ENCODE measurements at places on chromosomes 16 and 17. TPM values are rescaled to one million over a fixed set of nuclear protein-coding genes. Genes with fewer than 3 reads are reported as not detected.

Gene PIK3R6
- total RNA-seq: 1.1 TPM

GRCh38 chr16:73956587-73957494 is 339.8 kb upstream of the PSMD7 start:
- H3K27ac ChIP-seq: no peak overlapping the region
- no peaks in the 10 kb centered on the region for H3K4me1 ChIP-seq
- peak; percentile 25 for DNase-seq
- H3K36me3 ChIP-seq: no peaks in the 10 kb centered on the region
- no peak overlapping the region for H3K4me3 ChIP-seq

Gene DGKE
- total RNA-seq: 23.7 TPM

- H3K27me3 ChIP-seq: no peaks in the 10 kb centered on the region
- no peak overlapping the region for H3K4me3 ChIP-seq
- no peak for DNase-seq
- no peak overlapping the region for H3K27ac ChIP-seq
- H3K36me3 ChIP-seq: no peaks in the 10 kb centered on the region
These were observed 25.0 kb downstream of the PPL start for GRCh38 chr16:4911970-4912386.

GRCh38 chr16:73714976-73715375 is 581.6 kb upstream of the PSMD7 start:
- H3K4me3 ChIP-seq: no peak overlapping the region
- H3K4me1 ChIP-seq: no peaks in the 10 kb centered on the region
- no peak overlapping the region for H3K27ac ChIP-seq
- no peak for DNase-seq
- no peaks in the 10 kb centered on the region for H3K36me3 ChIP-seq
- H3K27me3 ChIP-seq: no peaks in the 10 kb centered on the region

Gene CDH11
- total RNA-seq: not detected

DNA sequence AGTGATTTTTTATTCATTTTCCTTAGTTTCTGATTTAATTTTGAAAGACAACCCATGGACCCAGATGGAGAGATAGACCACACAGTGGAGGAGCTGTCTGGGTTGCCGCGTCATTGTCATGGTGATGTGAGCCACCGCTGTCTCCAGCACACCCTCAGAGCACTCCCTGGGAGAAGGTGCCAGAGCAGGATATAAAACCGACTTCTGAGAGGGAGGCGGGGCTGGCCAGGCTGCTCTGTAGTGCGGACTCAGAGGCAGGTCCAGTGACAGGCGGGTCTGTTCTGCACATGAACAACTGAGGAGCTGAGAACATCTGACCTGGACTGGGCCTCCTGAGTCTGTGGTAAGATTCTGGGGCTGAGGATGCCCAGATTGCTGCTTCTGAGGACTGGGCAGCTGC is 216.3 kb upstream of the NLRP1 start:
- H3K27ac ChIP-seq: no peak overlapping the region
- no peaks in the 10 kb centered on the region for H3K36me3 ChIP-seq
- DNase-seq: no peak
- no peaks in the 10 kb centered on the region for H3K4me1 ChIP-seq
- no peak overlapping the region for H3K4me3 ChIP-seq

Gene KRT27
- not detected for total RNA-seq

GRCh38 chr16:23802776-23803175 is 33.0 kb upstream of the PRKCB start:
- no peak for DNase-seq
- no peaks in the 10 kb centered on the region for H3K27me3 ChIP-seq
- no peak overlapping the region for H3K4me3 ChIP-seq
- H3K27ac ChIP-seq: no peak overlapping the region

Gene EPN3
- not detected for total RNA-seq

Gene PRSS8
- not detected for total RNA-seq

Gene FKBP10
- total RNA-seq: 0.48 TPM

Gene TP53TG3F
- not detected for total RNA-seq

- H3K4me3 ChIP-seq: peak overlapping the region; percentile 98
- peaks cover 13% of the 10 kb centered on the region for H3K4me1 ChIP-seq
- H3K36me3 ChIP-seq: no peaks in the 10 kb centered on the region
- H3K27ac ChIP-seq: peak overlapping the region; percentile 83
These were observed 1.1 kb downstream of the SLC25A39 start for GRCh38 chr17:44323359-44324091.

Data from naive thymus-derived CD4-positive, alpha-beta T cell (primary cell).